NCI-H510A treated with DMSO at 0.1 percent for 48 hours (cell line): ENCODE measurements at places on chromosomes 6 and 20.

DNA sequence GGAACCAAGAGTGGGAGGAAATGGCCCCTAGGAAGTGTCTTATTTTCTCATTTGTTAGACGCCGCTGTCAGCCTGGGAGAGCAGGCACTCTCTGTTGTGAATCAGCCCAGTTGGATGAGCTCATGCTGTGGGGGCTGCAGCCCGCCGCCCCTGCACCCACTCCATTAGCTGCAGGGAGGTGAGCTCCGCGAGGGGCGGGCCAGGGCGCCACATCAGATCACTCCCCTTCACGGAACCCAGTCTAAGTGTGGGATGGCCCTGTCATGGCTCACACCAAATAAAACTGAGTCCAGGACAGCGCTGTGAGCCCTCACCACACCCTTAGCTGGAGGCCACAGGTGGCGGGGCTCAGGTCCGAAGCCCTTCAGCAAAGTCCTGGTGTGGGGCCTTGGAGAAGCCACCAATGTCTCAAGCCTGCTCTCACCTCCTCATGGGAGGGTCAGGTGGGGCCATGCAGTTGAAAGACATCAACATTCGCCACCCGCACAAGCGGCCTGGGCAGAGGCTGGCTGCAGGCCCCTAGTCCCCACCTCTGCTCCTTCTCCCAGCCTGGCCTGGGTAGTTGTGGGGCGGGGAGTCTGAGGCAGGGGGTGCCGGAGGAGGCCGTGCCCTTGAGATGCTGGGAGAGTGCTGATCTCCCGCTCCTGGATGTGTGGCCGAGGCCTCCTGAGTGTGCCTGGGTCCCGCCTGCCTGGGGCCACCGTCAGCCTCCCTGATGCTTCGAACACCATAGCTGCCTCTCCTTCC is 66.2 kb upstream of the SLCO4A1 start:
- DNase-seq: no peak

DNA sequence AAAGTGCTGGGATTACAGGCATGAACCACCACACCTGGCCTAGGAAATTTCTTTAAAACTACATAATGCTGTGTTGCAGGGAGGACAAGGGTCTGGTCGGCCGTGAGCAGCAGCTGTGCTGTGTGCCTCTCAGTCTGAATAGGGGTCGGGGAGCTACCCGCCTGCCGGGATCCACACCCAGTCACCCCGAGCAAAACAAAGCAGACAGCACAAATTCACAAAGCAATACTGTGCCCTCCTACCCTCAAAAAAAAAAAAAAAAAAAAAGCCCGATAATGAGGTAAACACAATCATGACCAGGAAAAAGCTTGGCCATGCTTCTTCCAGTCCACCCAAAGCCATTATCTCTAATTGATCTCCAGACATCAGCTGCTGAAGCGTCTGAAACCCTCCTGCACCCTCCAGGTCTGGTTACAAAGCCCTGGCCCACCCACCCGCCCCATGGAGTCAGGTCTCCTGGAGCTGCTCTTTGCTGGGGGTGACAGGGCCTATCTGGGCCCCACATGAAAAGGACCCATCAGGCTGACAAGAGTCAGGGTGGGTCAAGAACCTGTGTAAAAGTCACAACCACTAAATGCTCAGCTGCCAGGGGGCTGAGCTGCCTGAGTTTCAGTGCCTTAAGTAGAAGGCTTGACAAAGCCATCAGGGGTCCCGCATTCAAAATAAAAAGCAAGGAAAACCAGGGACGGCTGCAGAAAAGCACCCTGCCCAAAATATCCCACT is 88.2 kb downstream of the NOL4L start:
- DNase-seq: no peak

DNA sequence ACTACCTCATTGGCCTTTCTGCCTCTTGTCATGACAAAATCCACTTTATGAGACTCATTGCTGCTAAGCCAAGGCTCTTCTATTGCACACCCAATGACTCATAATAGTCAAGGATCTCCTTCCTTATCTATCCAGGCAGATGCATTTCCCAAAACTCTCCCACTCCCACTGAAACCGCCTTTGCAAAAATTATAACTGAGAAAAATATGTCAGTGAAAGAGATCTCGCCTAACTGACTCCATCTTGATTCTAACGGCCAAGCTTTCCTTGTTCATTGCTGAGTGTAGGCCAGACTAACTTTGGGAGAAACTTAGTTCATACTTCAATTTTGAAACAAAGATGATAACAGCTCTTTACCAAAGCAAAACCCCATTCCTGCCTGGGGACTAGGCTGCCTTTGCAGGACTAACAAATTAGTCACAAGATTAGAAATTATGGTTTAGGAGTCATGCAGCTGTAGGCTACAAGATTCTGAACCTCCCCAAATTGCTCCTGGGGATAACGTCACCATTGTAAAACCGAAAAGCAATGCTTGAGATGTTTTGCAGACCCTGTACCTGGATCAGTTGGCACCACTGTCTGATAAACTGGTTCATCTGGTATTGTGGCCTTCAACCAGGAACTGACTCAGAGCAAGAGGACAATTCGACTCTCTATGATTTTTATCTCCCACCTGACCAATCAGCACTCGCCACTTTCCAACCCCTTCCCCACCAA is 47.1 kb downstream of the HAO1 start:
- no peak for DNase-seq

DNA sequence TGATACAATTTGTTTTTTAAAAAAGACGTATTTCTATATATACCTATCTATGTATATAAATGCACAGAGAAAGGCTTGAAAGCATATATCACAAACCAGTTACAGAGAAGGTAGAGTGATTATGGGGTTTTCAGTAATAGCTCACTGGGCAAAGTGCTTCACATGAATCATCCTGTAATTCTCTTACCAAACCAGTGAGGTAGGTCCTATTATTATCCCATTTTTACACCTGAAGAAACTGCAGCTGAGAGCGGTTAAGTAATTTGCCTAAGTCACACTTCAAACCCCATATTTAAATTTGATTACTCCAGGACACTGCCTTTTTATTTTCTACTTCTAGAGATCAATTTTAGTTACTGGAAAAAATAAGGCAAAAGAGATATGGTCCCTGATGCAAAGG is 4.4 kb downstream of the GSS start:
- DNase-seq: no peak

- no peak for DNase-seq
Observed at GRCh38 chr6:137102851-137103492, 58.2 kb upstream of the IL20RA start.

- no peak for DNase-seq
Observed at GRCh38 chr6:55678330-55679224, 99.6 kb upstream of the HMGCLL1 start.

- no peak for DNase-seq
Observed at GRCh38 chr6:158270389-158271127, 41.7 kb upstream of the TULP4 start.

GRCh38 chr20:51533291-51534172 is 9.0 kb downstream of the NFATC2 start:
- DNase-seq: no peak

DNA sequence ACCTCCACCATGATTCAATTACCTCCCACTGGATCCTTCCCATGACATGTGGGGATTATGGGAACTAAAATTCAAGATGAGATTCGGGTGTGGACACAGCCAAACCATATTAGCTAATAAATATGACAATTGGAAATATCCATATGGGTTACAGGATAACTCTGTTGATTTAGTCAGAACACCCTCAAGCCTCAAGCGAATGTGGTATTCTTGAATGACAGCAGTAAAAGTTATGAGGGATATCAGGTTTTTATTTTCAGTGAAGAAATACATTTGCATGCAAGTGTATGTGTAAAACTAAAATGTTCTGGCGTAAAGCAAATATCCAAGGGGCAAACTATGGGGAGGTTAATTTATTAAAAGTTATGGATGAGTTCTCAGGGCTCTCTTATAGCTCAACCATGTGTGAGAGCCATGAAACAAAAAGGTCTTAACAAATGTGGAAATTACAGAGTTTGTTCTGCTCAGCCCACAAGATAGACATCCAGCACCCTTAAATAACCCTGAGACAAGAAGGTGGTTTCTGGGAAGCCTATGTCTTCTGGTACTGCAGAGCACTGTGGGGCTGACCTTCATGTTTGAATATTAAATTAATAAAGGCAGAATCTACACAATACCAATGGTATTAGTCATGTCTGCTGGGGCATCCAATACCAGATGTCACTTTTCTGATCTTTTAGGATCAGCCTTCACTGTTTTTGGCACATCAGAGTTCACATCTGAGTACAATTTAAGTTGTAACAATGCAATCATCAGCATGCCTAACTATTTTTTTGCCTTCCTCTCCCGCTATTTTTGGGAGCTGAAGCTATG is 370.5 kb upstream of the RSPO3 start:
- DNase-seq: no peak

DNA sequence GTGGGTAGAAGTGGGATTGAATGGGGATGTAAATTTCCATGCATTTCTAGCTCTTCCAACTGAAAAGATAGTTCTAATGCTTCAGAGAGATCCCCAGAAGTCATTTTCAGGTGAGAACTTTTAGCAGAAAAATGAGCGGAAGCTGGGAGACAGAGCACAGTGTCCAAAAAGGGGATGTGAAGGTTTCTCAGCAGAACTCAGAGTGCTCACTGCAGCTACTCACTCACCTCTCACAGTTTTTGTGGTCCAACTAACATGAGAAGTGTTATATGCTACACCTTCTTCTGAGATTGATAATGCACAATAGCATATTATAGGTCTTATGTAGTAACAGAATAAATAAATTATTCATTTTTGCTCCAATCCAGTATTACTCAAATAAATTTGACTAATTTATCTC is 519.2 kb upstream of the HS3ST5 start:
- DNase-seq: no peak

DNA sequence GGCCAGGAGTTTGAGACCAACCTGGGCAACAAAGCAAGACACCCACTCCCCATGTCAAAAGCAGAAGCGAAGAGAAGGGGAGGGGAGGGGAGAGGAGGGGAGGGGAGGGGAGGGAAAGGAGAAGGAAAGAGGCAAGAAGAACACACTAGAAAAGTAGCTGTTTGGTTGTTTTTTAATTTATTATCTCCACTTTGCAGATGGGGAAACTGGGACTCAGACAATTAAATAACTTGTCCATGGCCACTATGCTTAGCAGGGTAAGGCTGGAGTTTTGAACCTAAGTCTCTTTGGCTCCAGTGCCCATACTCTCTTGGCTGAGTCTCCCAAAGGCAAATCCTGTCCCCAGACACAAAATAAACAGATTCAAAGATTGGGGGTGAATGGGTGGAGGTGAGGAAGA is 12.4 kb upstream of the GHRH start:
- no peak for DNase-seq

DNA sequence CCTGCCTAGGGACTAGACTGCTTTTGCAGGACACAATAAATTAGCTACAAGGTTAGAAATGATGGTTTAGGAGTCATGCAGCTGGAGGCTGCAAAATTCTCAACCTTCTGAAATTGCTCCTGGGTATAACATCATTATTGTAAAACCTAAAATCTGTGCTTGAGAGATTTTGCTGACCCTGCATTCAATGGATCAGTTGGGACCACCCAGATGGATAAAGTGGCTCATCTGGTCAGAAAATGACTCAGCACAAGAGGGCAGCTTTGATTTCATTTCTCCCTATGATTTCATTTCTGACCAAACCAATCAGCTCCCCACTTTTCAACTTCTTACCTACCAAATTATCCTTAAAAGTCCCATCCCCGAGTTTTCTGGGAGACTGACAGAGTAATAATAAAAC is 367.3 kb upstream of the AGPAT4 start:
- DNase-seq: no peak

DNA sequence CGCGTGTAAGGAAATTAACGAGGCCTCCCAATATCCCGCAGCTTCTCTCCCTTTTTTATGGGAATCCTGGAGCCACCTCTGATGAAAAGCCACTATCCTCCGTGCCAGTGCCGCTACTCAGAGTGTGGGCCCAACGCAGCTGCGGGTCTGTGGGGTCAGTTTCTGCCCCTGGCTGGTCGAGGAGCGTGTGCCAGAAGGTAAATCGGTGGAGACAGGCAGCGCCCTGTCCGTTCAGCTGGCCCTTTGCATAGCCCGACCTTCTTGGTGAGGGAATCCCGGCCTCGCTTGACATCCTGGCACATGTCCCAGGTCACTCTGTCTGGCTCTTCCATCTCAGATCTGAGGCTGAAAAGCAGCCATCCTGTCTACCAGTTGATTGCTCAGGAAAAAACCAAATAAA is 4.6 kb downstream of the THBS2 start:
- DNase-seq: no peak

DNA sequence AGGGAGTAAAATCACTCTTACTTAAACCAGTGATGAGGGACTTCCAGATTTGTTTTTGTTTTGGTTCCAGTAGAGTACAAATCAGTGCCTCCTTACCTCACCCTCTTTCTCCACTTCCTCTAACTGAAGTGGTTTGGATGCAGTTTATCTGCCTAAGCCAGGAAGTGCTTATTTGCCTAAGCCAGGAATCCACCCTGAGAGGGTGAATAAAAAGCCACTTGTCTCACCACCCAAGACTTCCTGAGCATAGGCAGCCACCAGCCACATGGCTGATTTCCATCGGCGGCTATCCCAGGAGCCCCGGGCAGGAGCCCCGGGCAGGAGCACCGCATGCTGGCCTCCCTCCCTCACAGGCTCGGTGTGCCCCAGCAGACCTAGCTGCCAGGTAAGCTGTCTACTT is 12.0 kb downstream of the LRP11 start:
- peak; percentile 53 for DNase-seq

DNA sequence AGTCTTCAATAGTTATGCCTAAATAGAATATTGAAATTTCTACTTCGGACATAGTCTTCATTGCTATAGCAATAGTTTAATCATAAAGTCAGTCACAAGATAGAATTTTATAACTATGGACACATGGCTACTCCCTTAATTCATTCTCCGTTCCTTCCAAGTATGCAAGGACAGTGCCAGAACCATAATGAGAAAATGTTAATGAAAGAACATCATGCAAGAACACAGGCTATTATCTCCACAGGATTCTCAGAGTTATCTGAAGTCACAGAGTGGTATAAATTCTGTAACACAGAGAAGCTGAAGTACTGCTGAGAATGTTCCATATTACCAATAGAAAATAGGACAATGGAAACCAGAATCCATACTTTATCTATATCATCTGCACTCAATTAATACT is 826.2 kb downstream of the EPHA7 start:
- no peak for DNase-seq

DNA sequence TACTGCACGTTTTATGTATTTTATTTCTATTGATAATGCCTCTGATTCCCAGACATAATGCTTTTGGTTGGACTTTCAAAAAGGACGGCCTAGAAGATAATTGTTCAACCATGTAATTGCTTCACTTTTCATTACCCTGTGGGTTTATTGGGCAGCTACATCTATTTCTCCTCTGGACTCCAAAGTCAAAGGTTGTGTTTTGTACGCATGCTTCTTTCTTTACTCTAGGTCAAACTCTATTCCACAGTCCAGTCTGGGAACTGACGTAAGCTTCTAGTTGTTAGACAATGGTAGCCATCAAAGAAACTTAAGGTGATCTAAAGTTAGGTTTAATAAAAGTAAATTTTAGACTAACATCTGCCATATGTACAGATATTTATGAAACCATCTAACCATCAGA is 6.6 kb upstream of the SLC17A3 start:
- DNase-seq: no peak

GRCh38 chr20:38181207-38181801 is 16.2 kb upstream of the TGM2 start:
- peak; percentile 31 for DNase-seq
